ENCODE measurements at places on chromosomes 2 and 18.

DNA sequence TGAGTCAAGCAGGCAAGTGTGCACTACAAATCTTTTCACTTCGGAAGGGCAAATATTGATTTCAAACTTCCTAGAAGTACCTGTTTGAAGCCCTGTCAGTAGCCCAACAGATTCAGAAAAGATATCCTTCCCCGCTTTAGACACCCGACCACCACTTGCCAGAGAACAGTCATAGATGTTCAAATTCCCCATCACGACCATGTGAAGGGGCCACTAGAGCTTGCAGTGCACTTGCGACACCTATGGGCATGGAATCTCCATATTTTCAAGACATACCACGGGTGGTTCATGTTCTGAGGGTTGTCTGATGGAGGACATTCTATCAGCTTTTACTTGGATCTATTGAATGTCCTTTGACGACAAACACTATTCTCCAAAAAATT is 23.8 kb downstream of the GNLY start:
- no peak for DNase-seq

DNA sequence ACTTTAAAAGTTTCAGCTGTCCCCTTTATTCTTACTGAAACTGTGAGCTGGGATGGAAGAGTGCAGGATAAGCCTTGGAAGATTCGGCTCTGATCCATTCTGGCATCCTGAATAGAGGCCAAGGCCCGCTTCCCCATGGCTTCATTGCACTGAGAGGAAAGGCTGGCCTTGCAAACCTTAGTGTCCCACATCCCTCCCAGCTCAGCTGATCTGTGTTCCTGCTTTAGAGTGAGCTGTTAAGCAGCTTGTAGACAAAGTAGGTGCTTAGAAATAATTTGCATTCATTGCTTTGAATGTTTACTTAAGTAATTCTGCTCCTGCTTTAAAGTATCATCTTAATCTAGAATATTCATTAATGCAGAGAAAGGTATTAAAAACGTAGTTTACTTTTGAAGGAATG is 169.6 kb upstream of the BOD1L2 start:
- DNase-seq, result no peak

DNA sequence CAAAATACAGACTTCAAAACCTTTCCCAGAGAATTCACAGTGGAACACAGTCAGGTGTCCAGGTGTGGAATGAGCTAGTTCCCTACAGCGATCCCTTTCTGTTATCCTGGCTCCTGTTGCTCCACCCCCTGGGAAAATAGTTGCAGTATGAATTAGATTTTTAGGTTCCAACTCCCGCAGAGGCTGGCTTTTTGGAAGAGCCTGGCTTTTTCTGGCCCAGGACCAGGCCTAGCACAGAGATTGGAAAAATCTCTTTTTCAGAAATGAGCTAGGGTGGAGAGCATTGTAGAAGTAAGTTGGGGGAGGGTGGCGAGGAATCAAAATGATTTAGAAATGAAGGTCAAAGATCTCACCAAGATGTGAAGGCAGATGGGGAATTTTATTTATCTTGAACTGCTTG is 27.1 kb downstream of the COL5A2 start:
- DNase-seq, result no peak

GRCh38 chr2:53655256-53655655 is 112.3 kb upstream of the CHAC2 start:
- DNase-seq, result no peak

DNA sequence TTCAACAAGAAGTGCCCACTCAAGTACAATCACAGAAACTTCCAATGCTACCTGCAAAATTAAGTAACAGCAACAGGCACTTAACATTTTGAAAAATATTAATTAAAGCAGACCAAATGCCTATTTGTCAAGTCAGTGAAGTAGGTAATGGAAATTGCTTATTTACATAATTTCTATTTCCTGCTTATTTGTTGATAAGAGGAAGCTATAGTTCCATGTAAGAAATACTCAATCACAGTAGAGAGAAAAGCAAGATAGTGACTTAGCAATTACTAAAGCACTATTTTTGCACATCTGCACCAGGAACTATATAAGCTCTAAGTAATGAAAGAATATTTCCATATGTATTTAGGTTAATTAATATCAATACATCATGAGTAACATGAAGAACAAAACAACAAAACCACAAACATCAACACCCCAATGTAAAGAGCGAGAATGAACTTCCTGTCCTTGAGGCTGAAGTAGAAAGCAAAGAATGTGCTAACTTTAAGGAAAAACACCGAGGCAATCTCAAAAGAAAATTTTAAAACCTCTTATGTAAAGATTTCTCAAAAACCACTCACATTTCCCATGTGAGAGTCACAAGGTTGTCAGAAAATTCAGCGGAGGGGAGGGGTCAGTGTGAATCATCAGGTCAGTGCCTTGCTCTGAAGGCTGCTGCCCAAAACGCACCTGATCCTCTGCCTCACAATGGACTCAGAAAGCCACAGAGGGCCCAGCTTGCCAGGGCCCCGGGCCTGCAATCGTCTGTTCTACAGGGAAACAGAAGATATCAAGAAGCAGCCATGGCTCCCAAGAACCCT is 12.5 kb downstream of the NPC1 start:
- peak; percentile 65 for DNase-seq

DNA sequence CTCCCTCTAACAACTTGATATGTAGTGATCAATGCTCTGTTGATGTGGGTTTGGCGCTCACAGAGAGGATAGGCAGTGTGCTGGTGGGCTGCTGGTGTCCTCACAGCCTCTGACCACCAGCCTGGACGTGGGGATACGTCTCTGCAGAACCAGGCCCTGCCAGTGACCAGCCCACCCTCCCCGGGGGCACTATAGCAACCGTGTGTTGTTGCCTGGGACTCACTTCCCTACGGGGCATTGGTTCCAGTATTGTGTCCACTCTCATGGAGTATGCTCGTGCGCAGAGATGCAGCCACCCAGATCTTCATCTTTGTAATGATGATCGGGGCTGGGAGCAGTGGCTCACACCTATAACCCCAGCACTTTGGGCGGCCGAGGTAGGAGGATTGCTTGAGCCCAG is 180.1 kb downstream of the LDLRAD4 start:
- no peak for DNase-seq

- DNase-seq, result no peak
These were observed 76.6 kb upstream of the LPIN2 start for GRCh38 chr18:3089579-3089978.

GRCh38 chr18:58080451-58080850 is 36.4 kb downstream of the NEDD4L start:
- no peak for DNase-seq

DNA sequence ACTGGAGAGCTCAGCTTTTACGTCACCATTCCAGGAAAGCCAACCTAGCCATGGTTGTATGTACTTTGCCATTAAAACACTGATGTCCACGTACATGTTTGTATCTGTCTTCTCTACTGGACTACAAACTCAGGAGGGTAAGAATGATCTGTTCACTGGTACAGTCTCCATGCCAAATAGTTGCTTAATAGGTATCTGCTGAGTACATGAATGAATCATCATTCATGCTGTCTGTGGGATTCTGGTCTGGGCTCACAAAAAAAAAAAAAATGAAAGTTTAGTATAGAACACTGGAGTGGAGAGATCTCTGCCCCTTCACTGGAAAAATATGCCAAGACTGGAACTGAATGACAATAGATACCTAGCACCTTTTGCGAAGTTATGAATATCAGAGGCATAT is 102.6 kb upstream of the ITGA4 start:
- no peak for DNase-seq

- DNase-seq, result no peak
These were observed 201.0 kb upstream of the RBMS1 start for GRCh38 chr2:160694631-160695030.

- DNase-seq, result no peak
These were observed 125.8 kb upstream of the GLI2 start for GRCh38 chr2:120609826-120610395.

- no peak for DNase-seq
These were observed 18.6 kb downstream of the GAREM2 start for GRCh38 chr2:26191316-26192159.

DNA sequence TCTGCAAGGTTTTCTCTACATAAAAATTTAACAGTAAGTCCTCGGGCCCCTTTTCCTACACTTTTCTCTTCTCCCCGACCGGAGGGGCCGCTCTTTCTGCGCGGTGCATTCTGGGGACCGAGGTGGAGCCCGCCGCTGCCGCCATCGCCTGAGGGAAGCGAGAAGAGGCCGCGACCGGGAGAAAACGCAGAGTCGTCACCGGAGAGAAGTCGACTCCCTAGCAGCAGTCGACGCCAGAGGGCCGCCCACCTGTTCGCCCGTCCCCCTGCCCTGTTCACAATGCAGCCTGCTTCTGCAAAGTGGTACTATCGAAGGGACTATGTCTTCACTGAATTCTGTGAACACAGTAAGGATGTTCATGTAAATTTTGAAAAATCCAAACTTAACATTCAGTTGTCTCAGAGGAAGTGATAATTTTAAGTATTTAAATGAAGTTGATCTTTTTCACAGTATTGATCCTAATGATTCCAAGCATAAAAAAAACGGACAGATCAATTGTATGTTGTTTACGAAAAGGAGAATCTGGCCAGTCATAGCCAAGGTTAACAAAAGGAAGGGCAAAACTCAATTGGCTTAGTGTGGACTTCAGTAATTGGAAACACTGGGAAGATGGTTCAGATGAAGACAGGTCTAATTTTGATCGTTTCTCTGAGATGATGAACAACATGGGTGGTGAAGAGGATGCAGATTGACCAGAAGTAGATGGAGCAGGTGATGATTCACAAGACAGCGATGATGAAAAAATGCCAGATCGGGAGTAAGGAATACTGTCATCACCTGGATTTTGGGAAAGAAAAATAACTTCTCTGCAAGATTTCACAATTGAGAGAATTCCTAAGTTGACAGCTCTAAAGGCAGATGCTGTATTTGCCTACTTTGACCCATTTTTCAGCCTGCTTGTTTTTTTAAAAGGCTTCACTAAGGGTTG is 55.8 kb downstream of the ASXL2 start:
- peak; percentile 84 for DNase-seq

Measured in natural killer cell (primary cell).